ENCODE measurements at places on chromosomes 4 and X.

DNA sequence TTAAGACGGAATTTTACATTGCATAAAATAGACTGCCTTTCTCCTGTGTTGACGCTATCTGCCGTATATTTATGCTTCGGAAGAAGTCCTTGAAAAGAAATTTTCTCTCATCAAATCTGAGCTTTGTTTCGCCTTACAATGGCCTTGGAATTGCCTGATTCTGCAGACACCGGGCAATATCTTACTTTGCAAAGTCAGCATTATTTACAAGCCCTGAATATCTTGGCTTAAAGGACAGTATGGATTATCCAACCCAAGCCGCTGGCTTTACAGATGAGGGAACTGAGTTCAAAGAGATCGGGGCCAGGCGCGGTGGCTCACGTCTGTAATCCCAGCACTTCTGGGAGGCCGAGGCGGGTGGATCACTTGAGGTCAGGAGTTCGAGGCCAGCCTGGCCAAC is 1.1 kb upstream of the MANBA start:
- H3K4me1 ChIP-seq: peaks cover 2% of the 10 kb centered on the region
- no peaks in the 10 kb centered on the region for H3K27me3 ChIP-seq
- H3K27ac ChIP-seq: no peak overlapping the region
- no peaks in the 10 kb centered on the region for H3K36me3 ChIP-seq
- H3K4me3 ChIP-seq: no peak overlapping the region

DNA sequence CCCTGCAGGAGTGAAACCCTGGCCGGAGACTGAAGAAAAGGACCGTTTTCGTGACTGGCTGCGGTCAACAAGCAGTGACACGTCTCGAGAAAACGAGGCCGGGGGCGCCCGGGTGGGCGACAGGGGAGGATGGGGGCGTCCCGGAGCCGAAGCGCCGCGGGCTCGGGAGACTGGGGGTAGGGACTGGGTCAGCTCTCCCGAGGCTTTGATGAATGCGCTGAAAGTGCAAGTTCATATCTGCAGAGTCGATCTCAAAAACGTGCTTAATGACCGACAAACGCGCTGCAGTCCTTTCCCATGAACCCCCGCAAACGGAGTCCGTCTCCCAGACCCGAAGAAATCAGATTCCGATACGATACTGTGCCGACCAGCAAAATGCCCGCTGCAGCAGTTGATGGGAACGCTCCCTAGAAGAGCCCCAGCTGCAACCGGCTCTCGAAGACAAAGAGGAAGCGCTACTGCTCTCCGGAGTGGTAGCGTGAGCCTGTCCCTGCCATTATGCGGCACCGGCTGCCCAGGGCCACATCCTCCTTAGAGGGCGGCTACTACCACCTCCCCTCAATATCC is 806 bp upstream of the CD99L2 start:
- peak overlapping the region; percentile 76 for H3K4me3 ChIP-seq
- no peak for DNase-seq
- H3K27me3 ChIP-seq: peaks cover 6% of the 10 kb centered on the region
- no peak overlapping the region for H3K27ac ChIP-seq
- H3K36me3 ChIP-seq: no peaks in the 10 kb centered on the region

DNA sequence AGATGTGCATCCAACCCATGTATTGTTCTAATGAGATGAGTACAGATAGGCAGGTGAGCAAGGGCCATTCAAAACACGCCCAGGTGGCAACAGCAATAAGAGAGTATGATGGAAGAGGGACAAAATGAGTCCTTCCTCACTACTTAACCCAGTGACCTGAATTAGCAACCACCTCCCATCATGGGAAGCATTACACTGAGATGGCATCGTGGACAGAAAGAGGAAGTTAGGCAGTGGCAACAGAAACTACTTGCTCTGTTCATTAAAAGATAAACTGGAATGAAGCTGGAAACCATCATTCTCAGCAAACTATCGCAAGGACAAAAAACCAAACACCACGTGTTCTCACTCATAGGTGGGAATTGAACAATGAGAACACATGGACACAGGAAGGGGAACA is 17.2 kb downstream of the RXFP1 start:
- no peaks in the 10 kb centered on the region for H3K36me3 ChIP-seq
- H3K27ac ChIP-seq: no peak overlapping the region
- DNase-seq: no peak
- H3K4me3 ChIP-seq: no peak overlapping the region
- no peaks in the 10 kb centered on the region for H3K4me1 ChIP-seq

GRCh38 chr4:45663628-45664081 is 460.2 kb downstream of the GABRG1 start:
- no peaks in the 10 kb centered on the region for H3K27me3 ChIP-seq
- no peak for DNase-seq
- no peak overlapping the region for H3K27ac ChIP-seq
- no peaks in the 10 kb centered on the region for H3K36me3 ChIP-seq

DNA sequence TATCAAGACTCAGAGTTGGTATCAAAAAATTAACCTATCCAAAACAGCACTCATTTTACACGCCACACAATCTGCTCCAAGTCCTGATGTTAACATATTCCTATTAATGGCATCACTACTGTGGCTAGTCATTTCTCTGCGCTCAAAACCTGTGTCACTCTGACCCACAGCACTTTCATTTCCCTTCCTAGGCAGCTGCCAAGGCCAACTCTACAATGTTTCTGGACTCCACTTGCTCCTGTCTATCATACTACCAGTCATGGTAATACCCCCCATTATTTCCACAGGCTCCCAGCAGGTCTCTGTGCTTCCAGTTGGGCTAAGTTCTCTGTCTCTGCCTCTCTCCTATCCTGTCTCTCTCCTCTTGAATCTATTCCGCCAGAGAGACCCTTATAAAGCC is 323.6 kb downstream of the NR3C2 start:
- H3K4me3 ChIP-seq: no peak overlapping the region
- H3K27ac ChIP-seq: no peak overlapping the region
- no peaks in the 10 kb centered on the region for H3K36me3 ChIP-seq
- H3K27me3 ChIP-seq: no peaks in the 10 kb centered on the region

GRCh38 chr4:37816719-37817118 is 9.8 kb upstream of the PGM2 start:
- no peaks in the 10 kb centered on the region for H3K4me1 ChIP-seq
- H3K27me3 ChIP-seq: no peaks in the 10 kb centered on the region
- no peak overlapping the region for H3K4me3 ChIP-seq
- no peak overlapping the region for H3K27ac ChIP-seq

- DNase-seq: no peak
- H3K27me3 ChIP-seq: no peaks in the 10 kb centered on the region
- H3K36me3 ChIP-seq: no peaks in the 10 kb centered on the region
These were observed 114.3 kb upstream of the NAP1L5 start for GRCh38 chr4:88811904-88812303.
